Activated CD4-positive, alpha-beta T cell treated with anti-CD3 and anti-CD28 coated beads, Interleukin-10, Interleukin-2, amounts not matched to agents 100 ng/mL and 50 ng/mL, durations not matched to agents 16 hours and 8 hours (primary cell): ENCODE measurements at places on chromosomes 2 and 18.

DNA sequence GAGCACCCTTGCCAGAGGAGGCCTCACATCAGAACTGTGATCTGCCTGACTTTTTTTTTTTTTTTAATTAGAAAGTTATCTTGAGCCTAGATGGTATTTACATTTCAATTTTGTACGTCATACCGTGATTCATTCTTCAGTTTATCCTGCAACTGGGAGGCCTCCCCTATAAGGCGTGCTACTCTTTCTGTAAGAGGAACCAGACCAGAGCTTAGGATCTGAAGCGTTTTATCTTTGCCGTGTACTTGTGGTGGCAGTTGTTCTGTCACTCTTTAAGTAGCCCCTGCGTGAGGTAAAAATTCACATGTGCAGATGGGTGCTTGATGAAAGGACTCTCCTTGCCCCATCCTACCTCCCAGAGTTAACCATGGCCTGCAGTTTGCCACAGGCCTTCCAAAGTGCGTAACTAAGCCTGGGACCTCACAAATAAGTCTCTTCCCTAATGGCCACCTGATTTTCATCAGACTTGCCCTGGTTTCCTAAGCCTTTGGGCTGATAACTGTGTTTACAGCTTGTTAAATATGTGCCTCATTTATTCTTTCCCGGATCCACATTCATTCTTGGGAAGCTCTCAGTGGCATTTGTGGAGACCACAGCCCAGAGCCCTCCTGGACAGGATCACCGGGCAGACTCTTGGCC, 96.0 kb downstream of the MTCL1 start:
- DNase-seq: no peak

GRCh38 chr2:180583441-180584140, 396.8 kb upstream of the UBE2E3 start:
- no peak for DNase-seq

GRCh38 chr18:31723639-31723989, 37.1 kb downstream of the SLC25A52 start:
- DNase-seq: no peak

DNA sequence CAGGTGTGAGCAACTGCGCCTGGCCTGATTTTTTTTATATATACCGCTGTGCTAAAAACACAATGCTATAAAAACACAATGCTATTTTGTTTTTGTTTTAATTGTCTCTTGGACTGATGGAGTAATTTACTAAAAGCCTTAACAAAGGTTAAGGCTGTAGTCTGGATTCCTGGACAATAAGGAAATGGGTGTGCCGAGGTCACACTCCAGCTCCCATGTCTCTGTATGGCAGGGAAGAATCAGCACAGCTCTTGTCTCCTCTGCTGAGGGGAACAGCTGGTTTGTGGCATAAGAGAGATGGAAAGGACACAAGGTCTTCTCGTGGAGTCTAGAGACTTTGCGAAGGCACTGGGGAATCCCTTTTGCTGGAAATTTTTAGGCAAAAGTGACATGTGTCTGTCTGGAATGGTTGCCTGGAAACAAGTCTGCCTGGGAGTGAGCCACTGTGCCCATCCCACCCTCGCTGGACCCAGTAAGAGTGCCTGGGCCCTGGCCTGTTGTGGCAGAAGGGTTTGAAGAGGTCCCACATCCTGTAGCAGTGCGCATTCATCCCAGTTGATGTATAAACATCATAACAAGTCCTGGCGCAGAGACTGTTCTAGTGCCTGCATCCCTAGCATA, 73.1 kb downstream of the MAPK4 start:
- no peak for DNase-seq

- DNase-seq: no peak
Measured at GRCh38 chr2:167575276-167575675, 672.1 kb downstream of the STK39 start.

DNA sequence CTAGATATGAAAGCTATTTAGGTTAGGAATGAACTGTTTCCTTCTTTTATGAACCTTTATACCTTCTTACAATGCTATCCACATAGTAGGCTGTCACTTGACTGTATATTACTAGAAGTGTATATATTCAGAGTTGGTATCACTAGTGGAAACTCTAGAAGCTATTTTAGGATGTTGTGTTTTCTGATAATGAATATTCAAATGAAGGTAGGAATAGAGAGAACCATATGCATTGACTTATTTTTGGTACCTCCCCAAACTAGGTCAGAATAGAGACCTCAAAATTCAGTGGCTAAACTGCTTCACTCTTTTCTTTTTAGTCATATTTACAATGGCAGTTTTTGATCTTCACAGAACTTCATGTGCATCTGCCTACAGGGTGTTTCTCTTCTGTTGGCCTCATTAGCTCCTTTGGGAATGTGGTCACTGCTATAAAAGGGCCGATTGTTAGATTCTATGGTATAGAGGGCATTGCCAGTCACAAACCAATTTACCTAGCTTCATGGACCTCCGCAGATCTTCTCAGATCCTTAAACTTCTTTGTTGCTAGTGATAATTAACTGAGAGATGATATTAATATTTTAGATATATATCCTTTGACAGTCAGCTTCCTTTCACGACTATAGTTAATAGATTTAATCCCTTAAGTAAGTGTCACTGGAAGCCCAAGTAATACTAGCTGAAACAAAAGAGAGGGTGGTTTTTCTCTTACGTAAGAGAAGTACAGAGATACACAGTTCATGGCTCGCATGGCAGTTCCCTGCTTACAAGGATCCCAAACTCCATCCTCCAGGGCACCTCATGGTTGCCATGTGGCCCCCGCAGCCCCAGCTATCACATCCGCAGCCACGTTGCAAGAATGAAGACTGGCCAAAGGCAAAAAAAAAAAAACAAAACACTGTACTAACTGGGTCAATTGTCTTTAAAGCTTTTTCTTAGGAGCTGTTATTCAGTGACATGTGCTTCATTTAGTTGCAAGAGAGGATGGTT, 61.0 kb downstream of the TSPYL6 start:
- no peak for DNase-seq

DNA sequence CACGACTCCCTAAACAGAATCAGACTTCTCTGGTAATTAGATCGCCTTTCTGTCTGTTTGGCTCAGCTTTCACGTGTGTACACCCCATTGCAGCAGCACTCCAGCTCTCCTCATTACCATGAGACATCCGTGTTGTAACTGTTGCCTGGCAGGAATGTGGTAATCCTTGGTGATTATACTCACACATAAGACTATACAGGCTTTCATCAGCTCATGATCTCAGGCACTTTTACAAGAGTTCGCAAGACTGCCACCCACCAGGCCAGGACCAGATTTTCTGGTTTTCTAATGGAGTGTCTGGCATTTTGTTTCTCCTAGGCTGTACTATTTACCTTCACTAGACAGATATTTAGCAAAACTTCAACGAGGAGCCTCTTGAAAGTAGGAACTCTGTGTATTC, 50.2 kb downstream of the ACVR1 start:
- no peak for DNase-seq

GRCh38 chr2:240563951-240564560, 3.9 kb downstream of the DUSP28 start:
- DNase-seq: no peak

GRCh38 chr2:216392945-216393840, 19.1 kb upstream of the SMARCAL1 start:
- DNase-seq: no peak

GRCh38 chr2:205758051-205758450, 75.8 kb downstream of the NRP2 start:
- DNase-seq: no peak

GRCh38 chr2:135490376-135490775, 40.6 kb downstream of the ZRANB3 start:
- DNase-seq: no peak
